ENCODE measurements at places on chromosomes 5 and 9.

GRCh38 chr9:116643691-116644090 is 43.4 kb upstream of the TRIM32 start:
- no peak for DNase-seq

DNA sequence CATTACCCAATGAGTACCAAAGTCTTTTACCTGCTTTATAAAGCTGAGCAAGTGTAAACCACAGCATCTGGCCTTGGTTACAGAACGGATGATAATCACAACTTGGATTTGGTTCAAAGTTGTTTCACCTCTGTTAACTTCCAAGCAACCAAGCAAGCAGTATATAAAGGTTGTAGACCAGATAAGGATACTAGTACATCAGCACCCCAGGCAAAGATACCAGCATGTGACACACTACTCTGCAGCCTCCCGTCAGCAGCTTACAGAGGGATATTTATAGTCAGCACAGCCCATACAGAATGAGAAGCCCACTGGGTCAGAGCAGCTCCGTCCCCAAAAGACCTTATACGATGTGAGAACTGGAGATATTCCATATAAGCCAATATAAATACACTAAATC is 193.3 kb downstream of the SMARCA2 start:
- DNase-seq, result no peak

GRCh38 chr5:45507178-45507577 is 189.0 kb downstream of the HCN1 start:
- peak; percentile 88 for DNase-seq

GRCh38 chr5:127886081-127886480 is 182.9 kb downstream of the CCDC192 start:
- no peak for DNase-seq

DNA sequence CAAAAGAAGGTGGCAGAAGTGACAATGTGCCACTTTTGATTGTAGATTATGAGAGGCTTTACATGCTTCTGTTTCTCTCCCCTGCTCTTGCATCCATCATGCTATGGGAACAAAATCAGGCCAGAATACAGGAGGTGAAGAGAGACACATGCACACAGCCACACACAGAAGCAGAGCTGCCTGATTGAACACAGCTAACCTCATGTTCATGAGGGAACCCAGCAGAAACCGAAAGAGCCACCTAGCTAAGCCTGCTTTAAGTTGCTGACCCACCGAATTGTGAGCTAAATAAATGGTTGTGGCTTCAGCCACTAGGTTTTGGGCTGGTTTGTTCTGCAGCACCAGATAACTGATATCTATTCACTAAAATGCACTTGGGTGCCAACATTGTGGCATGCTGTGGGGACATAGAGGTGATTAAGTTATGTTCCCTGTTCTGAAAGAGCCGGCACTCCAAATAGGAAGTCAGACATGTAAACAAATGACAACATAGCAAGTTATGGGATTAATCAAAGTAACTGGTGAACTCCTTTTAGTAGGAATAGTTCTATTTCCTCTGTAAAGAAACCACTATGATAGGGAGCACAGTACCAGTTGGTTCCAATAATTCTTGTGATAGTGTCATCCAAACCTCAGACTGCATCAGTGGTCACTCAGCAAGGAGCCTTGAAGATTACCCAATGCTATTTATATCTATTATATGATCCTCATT is 93.6 kb upstream of the TNC start:
- no peak for DNase-seq

GRCh38 chr9:36392489-36392888 is 7.6 kb downstream of the RNF38 start:
- DNase-seq, result no peak

DNA sequence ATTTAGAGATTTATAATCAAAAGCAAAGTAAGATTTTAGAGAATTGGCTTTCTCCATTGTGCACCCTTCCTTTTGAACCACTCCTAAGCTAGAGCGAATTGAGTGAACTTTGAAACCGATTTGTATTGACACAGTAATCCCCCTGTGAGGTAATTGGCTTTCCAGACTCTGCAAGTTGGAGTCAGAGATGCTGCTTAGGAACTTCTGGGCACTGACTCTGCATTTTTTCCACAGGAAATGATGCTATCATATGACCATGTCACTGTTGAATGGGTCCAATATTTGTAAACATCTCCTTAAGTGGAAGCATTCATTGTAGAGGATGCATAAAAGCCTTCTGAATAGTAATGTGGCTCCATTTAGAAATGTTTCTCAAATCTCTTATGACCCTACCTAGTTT is 394.4 kb upstream of the ZNF608 start:
- peak; percentile 22 for DNase-seq

- no peak for DNase-seq
These were observed 528.1 kb upstream of the KLF4 start for GRCh38 chr9:108017671-108018070.
